ENCODE measurements at places on chromosomes 11 and 22.

GRCh38 chr11:65745049-65745448 lies 24.5 kb upstream of the RNASEH2C start:
- no peak for DNase-seq

GRCh38 chr11:110433393-110434333 lies 3.9 kb downstream of the FDX1 start:
- DNase-seq: no peak

DNA sequence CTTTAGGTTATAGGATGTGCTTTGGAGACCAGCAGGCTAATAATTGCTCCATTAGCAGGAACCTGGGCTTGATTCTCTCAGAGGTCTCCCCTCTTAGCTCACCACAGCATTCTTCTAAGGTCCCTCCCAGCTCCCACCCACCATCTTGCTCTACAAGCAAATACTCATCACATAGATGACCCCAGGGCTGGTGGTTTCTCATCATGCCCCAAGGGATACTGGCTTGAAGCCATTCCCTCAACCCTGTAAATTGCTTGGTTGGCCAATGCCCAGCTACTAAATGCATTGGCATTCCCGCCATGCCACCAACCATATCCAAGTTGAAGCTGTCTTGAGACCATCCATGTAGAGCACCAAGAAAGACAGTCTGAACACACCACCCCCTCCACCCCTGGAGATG lies 130.2 kb upstream of the NCAM1 start:
- DNase-seq: no peak

DNA sequence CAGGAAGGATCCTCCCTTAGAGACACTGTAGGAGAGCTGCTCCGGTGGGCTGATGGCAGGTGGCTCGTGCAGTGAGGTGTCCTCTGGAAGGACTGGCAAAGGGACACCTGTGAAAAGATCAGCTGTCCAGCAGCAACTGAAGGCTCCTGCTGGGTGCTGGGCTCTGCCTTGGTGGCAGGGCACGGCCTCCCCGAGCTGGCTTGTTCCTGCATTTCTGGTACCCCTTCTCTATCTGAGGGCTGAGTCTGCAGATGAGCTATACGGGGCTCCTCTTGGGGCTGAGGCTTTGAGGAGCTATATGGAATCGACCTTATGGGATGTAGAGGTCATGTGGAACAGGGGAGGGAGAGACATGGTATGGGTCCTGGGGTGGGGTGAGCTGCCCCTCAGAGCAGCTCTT lies 875.8 kb downstream of the BRD1 start:
- no peak for DNase-seq

GRCh38 chr11:82261367-82261766 lies 472.3 kb downstream of the FAM181B start:
- no peak for DNase-seq

DNA sequence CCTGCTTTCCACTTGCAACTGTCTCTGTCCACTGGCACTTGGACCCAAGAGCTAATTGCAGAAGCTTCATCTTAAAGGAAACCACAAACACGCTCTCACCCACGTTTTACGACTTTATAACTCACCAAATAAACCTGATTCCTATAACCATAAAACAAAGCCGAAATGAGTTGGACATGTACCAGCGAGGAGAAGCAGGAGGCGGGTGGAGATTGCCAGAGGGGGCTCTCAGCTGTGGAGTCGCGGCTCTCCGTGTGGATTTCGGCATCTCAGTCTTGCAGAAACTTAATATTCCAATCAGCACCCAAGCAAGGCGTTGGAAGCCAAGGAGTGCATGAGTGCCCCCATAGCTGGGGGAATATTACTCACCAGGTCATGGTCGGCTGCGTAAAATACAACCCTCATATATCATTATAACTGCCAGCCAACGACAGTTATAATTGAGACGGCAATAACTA lies 483.6 kb downstream of the MN1 start:
- no peak for DNase-seq

GRCh38 chr11:116881143-116881542 lies 43.7 kb upstream of the APOA1 start:
- no peak for DNase-seq

- DNase-seq: peak; percentile 3
These were observed 81.4 kb upstream of the CD82 start for GRCh38 chr11:44483919-44484610.

GRCh38 chr11:64652586-64653387 lies 61.8 kb downstream of the SLC22A12 start:
- DNase-seq: peak; percentile 61

DNA sequence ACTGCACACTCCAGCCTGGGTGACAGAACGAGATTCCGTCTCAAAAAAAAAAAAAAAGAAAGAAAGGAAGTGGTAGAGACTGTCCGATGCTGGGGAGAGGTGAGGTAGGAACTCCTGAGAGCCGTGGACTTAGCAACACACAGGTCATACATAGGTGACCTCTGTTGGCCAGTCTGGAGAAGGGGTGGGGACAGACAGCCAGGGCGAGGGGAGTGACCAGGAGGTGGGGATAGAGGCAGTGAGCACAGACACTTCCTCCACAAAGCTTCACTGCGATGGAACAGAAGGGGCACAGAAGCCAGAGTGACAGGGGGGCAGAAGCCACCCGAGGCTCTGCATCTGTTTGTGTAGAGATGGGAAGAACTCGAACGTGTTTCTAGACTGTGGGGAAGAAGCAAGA lies 47.1 kb downstream of the MYH9 start:
- no peak for DNase-seq

- no peak for DNase-seq
These were observed 68.6 kb downstream of the MICAL2 start for GRCh38 chr11:12179019-12179418.

GRCh38 chr11:64093233-64094039 lies 57.7 kb downstream of the FLRT1 start:
- DNase-seq: no peak

GRCh38 chr11:75632450-75632849 lies 36.4 kb downstream of the MAP6 start:
- DNase-seq: no peak
